ENCODE measurements at places on chromosomes 6 and 20. TPM values are rescaled to one million over a fixed set of nuclear protein-coding genes. Genes with fewer than 3 reads are reported as not detected.
A peak's percentile ranks its signal among the peaks of the same experiment; 100 is the strongest.

DNA sequence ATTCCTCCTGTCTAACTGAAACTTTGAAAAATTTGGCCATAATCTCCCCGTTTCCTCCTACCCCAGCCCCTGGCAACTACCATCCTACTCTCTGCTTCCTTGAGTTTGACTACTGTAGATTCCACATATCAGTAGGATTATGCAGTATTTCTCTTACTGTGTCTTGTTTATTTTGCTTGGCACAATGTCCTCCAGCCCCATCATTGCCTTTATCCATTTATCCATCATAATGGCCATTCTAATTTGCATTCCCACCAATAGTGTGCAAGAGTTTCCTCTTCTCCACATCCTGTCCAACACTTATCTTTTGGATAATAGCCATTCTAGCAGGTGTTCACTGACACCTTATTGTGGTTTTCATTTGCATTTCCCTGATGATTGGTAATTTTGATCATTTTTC is 202.3 kb downstream of the THBS2 start:
- no peak for DNase-seq

GRCh38 chr6:92050216-92050615 is 1369.1 kb downstream of the EPHA7 start:
- no peak for DNase-seq

GRCh38 chr6:51108563-51109234 is 290.0 kb downstream of the TFAP2B start:
- DNase-seq: no peak

GRCh38 chr6:100952006-100952405 is 70.9 kb upstream of the ASCC3 start:
- no peak for DNase-seq

DNA sequence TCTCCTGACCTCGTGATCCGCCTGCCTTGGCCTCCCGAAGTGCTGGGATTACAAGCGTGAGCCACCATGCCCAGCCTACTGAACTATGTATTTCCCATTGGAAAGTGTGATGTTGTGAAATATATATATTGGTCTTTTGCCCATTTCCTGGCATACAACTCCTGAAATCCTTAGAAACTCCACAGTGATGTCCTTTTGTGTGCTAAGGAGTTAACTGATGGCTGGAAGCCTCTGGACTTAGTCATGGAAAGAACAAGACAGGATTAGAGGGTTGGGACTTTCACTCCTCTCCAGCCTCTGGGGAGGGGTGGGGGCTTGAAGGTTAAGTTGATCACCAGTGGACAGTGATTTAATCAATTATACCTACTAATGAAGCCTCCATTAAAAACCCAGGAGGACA is 7.1 kb downstream of the PANK2 start:
- no peak for DNase-seq

The GJA1 gene
- total RNA-seq: 160 TPM

DNA sequence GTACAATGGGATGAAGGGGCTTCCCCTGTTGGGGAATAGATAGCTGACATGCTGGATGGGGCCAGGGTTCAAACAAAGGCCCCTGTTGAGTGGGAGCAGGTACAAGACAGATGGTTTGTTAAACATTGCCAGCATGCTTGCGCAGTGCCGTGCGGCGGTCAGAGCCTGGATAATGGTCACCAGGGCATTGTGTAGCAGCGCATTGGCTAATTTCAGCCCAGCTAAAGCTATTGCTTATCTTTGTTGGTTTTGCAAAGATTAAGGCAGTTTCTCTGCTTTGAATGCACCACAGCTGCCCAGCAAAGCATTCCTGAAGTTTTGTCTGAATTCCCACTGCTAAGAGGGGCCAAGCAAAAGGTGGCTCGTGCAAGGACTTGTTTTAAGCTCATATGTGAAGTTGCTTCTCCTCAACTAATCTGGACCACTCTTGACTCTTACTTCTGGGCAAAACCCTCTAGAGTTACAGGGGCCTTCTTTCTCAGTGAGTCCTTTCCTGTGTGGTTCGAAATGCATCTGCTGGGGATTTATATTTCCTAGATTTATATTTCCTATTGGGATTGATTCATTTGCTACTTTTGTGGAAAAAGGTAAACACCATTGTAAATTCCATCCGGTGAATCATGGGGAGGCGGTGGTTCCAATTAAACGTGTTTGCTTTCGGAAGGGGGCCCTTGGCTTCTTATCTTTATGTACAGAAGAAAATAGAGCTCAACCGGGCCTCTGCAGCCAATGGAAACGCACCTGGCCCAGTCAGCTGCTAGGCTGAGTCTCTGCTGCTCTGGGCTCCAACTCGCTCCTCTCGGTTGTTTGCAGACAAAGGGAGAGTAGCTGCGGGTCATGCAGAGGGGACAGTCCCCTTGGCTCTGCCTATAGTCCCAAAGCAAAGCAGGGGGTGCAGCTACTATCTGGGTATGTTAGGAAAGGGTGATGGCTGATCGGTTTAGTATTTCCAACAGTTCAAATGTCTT is 72.1 kb downstream of the FOXA2 start:
- peak; percentile 41 for DNase-seq

DNA sequence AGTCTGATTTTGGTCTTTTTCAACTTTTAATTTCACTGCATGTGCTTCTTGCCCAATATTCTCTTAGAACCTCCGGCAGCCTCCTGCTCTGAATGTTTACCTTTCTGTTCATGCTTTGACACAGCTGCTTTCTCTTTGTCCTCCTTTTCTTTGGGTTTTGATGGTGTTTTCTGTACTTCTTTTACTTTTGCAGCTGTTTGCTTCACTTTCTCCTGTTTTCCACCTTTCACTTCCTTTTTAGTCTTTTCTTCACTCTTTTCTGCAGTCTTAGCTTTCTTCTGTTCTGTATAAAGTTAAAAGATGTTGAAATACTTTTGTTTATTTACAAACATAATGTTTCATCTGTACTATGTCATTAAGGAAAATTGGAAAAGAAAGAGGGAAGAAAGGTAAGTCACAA is 133.1 kb downstream of the TRDN start:
- no peak for DNase-seq

GRCh38 chr20:49344975-49345374 is 67.1 kb upstream of the ZNFX1 start:
- peak; percentile 77 for DNase-seq

DNA sequence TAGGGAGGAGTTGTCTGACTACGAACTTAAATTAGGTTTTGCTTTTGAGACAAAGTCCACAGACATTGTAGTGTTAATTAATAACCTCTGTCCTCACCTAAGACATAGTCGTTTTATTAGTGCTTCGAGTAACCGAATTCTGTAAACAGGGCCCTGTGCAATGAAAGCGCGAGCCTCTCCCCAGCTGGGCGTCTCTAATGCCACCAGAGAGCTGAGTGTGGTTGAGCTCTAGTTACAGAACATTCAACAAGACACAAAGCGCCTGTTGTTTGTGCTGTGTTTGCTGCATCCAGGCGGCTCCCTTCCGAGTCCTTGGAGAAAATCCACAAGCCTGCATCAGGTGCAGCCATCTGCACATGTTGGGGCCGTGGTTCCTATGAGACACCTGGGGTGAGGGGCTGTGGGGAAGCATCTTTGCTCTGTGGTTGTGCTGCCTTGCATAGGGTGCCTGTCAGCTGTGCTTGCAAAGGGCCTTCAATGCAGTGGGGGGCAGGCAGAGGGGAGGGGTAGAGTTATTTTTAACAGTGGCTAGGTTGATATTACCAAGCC is 63.9 kb downstream of the CD164 start:
- DNase-seq: no peak

GRCh38 chr6:139962654-139963347 is 588.4 kb upstream of the CITED2 start:
- DNase-seq: no peak

The BMP6 gene
- 11.7 TPM for total RNA-seq

The DEFB132 gene
- not detected for total RNA-seq

DNA sequence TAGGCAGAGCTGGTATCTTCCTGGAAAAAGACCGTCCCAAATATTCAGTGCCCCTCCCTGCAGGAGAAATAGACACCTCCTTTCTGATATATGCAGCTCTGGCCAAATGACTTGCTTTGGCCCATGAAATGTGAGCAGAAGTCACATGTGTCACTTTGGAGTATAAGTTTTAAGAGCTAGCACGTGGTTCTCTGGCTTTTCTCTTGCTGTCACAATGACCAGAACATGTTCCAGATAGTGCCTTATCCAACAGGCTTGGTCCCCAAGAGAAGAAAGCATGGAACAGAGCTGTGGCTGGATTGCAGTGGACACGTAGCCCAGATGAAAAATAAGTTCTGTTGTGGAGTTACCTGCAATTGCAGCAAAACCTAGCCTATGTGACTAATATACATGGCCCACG is 40.4 kb downstream of the UNC5CL start:
- DNase-seq: no peak

DNA sequence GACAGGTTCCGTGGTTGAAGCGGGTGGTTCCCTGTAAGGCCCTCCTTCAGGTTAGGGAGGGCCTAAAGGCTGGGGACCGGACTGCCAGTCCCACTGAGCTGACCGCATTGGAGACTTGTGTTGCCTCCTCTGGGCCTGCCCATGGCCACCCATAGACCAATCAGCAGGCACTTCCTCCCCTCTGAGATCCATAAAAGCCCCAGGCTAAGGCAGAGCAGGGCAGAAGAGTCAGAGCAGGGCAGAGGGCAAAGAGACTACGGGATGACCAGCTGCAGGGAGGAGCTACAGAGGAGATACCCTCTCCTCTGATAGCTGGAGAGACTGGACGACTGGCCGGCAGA is 537.4 kb downstream of the TENT5A start:
- DNase-seq: no peak

The KCNQ5 gene
- 3.0 TPM for total RNA-seq

The RBM24 gene
- 18.1 TPM for total RNA-seq

The PLCB4 gene
- 32.1 TPM for total RNA-seq

DNA sequence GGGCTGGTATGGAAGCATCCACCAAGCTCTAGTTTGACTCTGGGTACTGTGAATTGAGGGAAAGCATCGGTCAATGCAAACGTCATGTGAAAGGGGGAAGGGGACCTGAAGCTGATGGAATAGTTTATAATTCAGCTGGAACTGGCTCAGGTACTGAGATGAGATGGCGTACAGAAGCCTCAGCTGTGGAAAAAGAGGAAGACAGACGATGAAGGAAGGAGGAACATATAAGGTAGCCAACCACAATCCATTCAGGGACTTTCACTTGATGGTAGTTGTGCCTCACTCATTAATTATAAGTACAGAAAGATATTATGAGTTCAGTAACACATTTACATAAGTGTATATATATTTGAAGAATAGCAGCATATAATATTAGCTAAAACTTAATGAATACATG is 2.7 kb downstream of the CALHM5 start:
- no peak for DNase-seq

DNA sequence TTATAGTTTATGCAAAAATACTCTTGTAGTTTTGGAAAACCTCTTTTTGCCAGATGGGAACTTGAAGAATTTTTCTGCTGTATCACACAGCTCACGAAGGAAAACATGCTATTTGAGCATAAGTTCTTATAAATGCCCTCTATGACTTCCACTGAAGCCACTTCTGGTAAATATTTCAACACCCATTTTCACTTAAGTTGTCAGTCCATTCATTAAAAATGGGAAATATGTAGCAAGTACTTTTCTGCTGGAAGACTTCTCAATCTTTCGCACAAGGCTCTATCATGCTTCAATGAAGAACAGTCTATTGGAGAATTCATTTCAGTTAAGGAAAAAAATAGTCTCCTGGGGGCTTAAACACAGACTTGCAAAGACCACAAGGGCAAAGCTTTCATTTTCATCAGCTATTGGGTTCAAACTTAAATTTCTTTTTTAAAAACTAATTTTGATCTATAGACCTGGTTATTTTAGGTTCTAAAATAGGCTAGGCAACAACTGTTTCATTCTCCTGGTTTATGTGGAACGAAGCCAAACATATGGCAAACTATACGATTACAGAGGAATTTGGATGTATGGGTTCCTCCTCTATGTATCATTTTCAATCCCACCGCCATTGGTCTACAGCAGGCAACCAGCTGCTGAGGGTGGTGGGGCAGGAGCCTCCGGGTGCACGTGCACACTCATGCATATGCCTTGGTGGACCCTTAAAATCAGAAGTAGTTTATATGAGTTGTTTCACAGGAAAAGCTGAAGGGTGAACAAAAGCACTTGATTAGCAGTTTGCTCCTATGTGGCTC is 38.7 kb downstream of the LAMA4 start:
- no peak for DNase-seq

GRCh38 chr6:163756079-163756478 is 341.6 kb downstream of the QKI start:
- no peak for DNase-seq

DNA sequence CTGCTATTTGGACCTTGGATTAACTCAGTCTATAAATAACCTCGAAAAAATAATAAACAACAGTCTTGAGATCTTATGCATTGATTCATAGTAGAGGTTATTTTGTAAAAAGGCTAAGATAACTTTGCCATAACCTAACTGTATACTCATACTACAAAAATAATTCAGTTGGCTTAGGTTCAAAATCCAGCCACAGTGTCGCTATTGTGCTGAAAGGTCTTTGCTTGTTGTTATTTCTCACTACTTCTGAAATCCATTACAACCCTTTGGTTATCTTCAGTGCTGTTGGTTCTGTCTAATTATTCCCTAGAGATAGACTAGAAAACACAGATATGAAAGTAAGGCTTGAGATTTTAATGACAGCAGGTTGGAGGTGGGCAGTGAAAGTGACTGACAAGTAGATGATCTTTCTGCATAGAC is 74.4 kb downstream of the MKKS start:
- DNase-seq: no peak

- DNase-seq: no peak
These were observed 301.6 kb downstream of the FRK start for GRCh38 chr6:115759051-115759450.

GRCh38 chr20:51624157-51624731 is 81.7 kb upstream of the NFATC2 start:
- no peak for DNase-seq

DNA sequence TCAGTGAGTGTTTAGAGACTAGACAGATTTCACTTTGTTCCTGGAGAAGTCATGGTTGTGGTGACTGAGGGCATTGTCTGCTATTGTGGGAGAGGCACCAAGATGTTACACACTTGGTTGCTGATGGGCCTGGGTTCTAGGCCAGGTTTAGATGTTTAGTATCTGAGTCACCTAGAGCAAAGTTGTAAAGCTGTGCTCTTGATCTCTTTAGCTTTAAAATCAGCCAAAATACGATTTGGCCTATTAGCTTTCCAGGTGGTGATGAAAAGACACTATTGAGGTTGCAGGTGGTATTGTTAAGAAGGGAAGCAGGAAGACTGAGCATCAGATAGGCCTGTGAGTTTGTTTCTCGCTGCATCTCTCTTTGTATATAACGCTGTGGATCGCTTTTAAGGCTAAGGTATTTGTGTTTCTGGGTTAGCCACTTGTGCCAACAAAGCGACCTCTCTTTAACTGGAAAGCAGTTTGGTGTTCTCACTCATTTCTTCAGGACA is 48.6 kb downstream of the FOXO3 start:
- no peak for DNase-seq

The MCHR2 gene
- total RNA-seq: 0.48 TPM
